Astrocyte (in vitro differentiated cells and primary cell): ENCODE measurements at places on chromosomes 1 and 21. TPM values are rescaled to one million over a fixed set of nuclear protein-coding genes. Genes with fewer than 3 reads are reported as not detected.
A peak's percentile ranks its signal among the peaks of the same experiment; 100 is the strongest.

DNA sequence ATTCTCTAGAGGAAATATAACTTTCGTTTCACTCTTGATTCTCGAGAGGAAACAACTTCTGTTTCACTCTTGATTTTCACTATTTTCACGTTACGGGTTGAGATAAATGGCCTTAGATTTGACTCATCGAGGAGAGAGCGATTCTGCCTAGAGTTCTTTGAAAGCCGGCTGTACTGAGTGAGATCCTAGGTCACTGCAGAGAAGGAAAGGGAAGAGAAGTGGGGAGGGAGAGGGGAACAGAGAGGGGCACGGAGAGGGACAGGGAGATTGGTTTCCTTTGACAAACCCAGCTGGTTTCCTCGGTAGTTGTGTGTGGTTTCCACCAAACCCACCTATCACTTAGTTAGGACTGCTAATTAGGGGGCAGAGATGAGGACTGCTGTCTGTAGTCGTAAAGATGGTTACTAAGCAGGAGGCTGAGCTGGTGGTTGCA is 21.6 kb upstream of the GPR137B start:
- DNase-seq = no peak

DNA sequence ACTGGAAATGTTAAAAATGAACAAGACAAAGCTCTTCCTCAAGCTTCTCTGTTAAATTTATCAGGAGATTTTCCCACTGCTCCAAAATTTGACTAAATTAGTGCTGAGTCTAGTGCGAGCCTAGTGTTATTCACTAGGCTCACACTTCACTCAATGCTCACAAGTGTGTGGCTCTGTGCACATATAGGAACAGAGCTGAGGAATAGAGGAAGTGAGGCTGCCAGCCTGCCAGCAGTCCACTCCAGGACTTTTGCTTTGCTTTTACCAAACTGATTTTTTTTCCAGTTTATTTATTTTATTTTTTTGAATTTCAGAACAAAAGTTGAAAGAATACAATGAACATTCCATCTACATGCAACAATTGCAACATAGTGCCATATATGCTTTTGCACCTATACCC is 87.2 kb downstream of the VAV3 start:
- no peak for DNase-seq

Gene RAB42
- 1.2 and 2.1 TPM in 2 replicates for total RNA-seq

- DNase-seq = no peak
Observed at GRCh38 chr1:228455715-228456114, 31.5 kb upstream of the RNF187 start.

Gene TMEM167B
- 31.9 and 33.6 TPM in 2 replicates for total RNA-seq

DNA sequence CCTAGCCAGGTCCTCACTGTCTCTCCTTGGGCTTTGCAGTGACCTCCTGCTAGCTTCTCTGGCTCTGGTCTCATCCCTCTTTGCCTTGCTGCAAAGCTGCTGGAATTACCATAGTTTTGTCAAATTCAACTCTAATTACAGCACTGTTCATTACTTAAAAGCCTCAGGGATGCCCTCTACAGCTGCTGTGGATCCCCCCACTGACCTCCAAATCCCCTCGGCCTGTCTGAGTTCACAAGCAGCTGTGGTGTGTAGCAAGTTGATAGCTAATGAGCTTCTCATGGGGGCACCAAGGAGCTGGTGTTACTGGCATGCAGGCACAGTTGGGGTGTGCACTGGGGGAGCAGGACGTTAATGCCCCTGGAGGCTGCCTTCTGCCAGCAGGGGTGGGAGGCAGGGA is 24.8 kb downstream of the NIPAL3 start:
- no peak for DNase-seq

GRCh38 chr21:32566741-32567389 is 18.5 kb downstream of the TCP10L start:
- DNase-seq = no peak

- no peak for DNase-seq
Observed at GRCh38 chr1:204299814-204300365, 59.8 kb downstream of the PLEKHA6 start.

Gene CENPF
- total RNA-seq = 12.3 and 22.9 TPM in 2 replicates

DNA sequence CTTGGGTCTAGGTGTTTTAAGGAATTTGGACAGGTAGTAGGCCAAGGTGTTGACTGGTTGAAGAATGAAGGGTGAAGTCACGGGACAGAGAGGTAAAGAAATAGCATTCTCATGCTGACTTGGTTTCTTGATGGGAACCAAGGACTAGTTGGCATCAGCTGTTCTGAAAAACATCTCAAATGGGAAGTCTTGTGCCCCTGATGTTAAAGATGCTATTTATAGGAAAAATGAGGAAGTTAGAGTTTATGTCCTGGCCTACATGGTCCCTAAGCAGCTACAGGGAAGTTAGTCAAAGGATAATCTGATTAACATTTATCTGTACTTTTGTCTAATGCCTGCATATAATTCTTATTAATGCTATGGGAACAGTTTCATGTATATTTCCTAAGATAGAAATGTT is 262.4 kb downstream of the HHIPL2 start:
- no peak for DNase-seq

DNA sequence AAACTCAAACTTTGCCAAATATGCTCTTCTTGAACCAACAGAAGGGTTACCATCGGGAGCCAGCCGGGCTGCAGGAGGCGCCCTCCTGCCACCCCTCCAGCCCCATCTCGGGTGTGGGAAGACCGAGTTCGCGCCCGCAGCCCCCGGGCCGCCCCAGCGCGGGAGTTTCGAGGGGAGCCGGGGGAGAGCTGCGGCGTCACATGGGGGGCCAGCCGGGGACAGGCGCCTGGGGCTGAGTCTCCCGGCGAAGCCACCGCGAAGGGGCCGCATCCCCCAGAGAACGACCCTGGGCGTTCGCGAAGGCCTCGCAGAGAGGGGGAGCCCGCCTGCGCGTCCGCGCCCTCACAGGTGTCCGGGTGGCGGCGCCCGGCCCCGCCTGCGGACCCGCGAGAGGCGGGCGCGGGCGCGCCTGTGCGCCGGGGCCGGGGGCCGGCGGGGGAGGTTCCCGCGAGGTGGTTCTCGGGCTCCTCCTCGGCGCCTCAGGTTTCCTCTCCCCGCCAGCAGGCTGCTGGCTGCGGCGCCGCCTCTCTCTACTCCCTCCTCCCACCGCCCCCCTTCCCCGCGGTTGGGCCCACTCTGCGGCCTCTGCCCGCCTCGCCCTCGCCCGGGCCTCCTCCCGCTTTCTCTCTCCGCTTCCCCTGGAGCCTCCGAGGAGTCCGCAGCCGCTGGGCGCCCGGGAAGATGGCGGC is at the start of gene RAVER2:
Gene RAVER2, plus strand, starts transcription at position 584 of the 689 bp plus-strand sequence. Its CDS starts 98 bp downstream, at position 682.
- DNase-seq = peak; percentile 55

Gene PEX10
- total RNA-seq = 16.6 and 18.6 TPM in 2 replicates

Gene LAMC1
- total RNA-seq = 270 and 284 TPM in 2 replicates

DNA sequence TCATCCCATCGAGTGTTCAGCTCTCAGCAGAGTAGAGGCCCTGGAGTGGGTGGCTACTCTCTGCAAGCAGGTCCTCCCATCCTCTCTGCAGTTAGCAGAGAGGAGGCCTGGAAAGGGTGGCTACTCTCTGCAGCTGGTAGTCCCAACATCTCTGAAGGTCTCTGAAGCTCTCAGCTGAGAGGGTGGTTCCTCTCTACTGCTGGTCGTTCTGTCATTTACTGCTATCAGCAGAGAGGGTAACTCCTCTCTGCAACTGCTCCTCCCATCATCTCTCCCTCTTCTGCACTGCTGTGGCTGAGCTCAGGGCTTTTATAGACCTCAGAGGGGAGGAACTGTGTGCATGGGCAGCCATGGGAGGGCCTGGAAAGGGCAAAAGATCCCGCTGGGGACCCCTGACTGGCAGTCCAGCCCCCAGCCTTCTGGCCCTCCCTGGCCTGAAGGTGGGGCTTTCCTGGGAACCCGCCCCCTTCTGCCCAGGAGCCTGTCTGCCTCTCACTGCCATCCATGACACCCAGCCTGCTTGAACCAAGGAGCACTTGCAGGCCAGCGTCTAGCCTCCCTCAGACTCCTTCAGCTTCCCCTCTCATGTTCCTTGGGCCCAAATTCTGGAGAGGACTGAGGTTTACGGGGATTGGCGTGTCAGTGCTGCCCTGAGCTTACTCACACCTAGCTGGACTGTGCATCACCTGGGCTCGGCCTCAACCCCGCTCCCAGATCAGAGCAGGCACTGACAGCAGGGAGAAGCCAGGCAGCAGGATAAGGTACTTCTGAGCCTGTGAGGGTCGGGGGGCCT is 898.3 kb upstream of the NEGR1 start:
- no peak for DNase-seq

DNA sequence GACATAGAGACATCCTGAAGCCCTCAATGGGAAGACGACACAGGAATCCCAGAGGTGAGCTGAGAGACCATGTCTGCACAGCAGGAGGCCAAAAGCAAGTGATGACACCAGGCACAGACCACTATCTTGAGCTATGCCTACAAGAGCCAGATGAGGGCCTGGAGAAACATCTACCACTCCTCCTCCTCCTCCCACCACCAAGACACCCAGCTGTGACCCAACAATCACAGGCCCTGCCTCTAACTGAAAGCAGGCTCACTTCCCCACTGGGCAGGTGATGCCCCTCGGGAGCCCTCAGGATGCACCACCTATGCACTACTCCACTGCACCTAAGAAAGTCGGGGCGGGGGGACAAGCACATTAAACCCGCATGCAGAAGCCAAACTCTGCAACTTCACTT is 16.5 kb downstream of the TADA1 start:
- DNase-seq = no peak

Gene SLAMF6
- total RNA-seq = not detected in 2 replicates

DNA sequence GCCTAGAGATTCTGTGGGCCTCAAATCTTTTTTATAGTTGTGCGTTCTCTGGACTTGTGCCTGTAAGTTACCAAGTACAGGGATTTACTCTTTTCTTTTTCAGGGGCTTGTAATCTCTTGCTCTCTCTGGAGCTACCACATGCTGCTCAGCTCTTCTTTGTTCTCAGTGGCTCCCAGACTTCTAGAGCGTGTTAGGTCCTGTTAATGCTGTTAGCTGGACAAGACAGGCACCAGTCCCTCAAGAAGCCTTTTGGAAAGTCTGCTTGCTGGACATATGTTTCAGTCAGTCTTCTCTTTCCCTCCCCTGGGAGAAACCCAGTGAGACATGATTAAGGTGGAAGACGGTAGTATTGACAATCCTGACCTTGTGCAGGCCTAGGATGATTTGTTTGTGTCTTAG is 29.4 kb downstream of the KCNK2 start:
- DNase-seq = no peak

- no peak for DNase-seq
Observed at GRCh38 chr21:38910390-38911067, 104.8 kb downstream of the ETS2 start.

Gene COL6A2
- 120 and 194 TPM in 2 replicates for total RNA-seq

DNA sequence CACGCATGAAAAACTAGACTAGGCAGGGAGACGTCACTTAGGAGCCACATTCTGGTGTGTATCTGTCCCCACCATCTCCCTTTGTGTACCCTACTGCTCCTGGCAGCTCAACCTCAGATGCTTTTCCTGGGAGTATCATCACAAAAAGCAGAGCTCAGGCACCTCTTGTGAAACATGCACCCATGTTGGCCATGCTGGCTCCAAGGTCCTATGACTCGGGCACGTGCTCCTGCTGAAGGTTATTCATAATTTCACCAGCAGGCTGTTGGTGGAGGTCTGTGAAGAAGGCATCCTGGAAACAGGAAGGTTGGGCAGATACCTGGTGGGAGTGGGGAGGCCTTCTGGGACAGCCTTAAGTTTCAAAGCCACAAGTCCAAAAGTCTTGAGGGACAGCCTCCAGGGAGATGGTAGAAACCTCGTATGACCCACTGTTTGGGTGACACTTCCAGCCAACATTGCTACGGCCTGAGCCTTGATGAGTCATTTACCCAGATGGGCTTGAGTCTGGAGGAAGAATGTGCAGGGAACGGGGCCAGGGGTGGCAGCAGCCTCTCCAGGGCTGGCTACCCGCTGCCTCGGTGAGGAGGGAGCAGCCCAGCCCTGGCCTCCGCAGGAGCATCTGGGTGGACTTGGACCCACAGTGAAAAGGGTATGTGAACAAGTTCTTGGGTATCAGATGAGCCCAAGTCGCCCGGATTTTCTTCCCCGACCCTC is 75.8 kb downstream of the PGBD5 start:
- DNase-seq = peak; percentile 55

DNA sequence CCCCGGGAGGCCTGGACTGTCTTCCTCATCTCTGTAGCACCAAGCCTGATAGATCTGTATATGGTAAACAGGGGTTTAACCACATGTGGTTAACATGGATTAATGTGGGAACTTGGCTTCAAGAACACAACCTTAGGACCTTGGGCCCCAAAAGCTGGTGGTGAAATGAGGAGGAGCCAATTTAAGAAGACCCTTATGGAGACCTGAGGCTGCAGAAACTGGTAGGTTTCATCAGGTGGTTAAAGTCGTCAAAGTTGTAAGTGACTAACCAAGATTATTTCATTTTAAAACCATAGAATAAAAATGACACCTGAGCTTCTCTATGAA is 14.0 kb downstream of the THEMIS2 start:
- DNase-seq = no peak

GRCh38 chr1:228276174-228276831 is 68.5 kb downstream of the OBSCN start:
- no peak for DNase-seq

Gene DEDD
- total RNA-seq = 40.9 and 41.8 TPM in 2 replicates

DNA sequence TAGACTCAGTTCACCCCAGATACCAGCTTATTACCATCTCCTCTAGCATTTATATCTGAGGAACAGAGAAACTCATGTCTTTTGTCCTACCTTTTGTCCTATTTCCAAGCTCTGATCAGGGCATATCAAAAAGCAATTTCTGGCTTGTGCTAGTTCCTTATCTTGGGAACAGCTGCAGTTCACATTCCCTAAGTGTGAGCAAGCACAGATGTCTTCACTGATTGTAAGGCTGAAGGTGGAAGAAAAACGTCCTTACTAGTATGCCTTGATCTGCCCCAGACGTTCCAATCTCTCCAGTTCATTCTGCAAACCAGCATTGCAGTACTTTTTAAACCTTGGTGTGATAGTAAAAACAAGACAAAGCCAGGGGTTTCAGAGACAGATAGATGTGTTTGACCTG is 139.8 kb downstream of the NCAM2 start:
- DNase-seq = peak; percentile 80

Gene PLXNA2
- 16.3 and 17.7 TPM in 2 replicates for total RNA-seq

Gene S100A2
- total RNA-seq = 3.0 and 3.8 TPM in 2 replicates

- DNase-seq = no peak
Observed at GRCh38 chr1:207605444-207606361, 39.2 kb upstream of the CR1L start.

DNA sequence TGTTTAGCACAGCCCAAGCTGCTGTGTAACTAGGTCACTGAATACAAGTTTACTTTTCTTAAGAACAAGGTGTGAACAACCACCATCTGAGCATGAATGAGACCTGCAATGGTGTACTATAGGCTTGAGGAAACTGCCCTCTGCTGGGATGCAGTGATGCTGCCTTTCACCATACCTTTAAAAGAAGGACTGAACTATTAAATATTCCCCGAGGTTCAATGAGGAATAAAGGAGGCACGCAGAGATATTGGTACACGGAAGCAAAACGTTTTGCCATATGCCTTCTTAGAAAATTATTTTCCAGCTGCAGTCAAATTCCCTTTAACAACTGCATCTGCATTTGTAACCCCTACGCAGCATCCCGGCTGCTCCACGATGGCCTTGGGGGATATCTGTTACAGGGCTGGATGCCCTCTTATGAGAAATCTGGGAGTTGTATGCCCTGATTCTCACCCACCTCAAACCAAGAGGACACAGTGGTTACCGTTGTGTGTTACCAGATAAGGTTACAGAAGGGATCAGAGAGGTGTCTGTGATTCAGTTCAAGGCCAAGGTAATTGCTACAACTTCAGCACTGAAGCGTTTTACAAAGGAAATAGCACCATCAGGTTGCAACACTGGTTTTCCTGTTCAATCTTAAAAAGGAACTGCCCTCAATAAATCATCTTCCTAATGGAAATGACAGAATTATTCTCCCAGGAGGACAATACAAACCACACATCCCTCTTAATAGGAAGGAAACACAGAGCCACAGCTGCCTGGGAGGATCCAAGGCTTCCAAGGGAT is 470.5 kb downstream of the LTN1 start:
- DNase-seq = no peak

GRCh38 chr1:78619446-78619802 is 824 bp upstream of the IFI44L start:
- DNase-seq = no peak
